RPMI7951 (cell line): ENCODE measurements at places on chromosomes 16 and 17. TPM values are rescaled to one million over a fixed set of nuclear protein-coding genes. Genes with fewer than 3 reads are reported as not detected.

DNA sequence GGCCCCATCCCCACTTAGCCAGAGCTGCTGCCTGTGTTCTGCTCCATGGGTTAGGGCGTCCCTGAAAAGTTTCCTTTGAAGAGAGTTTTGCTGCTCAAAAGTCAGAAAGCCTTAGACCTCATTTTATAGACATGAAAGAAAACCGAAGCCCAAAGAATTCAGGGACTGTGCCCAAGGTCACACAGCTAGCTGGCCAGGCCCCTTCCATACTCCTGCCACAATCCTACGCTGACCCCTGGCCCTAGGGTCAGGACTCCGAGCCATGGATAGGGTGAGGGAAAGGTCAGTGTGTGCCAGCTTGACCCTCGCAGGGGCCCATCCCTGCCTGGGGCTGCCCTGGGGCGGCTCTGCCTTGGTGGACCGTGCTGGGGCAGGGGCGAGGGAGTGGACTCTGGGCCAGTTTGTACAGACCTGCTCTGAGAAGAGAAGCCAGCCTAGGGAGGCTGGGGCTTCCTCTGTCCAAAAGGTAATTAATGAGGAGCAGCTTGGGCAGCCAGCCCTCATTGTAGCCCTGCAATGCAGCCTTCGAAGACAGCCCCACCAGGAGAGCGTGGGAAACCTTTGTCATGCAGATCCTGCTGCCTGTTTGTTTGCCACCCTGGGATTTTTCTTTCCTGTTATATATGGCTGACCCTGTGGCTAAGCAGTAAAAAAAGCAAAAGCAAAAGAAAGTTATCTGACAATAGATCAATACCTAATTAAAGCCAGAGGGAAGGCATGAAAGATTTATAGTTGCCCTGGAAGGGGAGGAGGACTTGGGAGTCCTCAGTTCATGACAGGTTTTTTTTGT is 37.4 kb downstream of the RHBDL3 start:
- no peak for DNase-seq

GRCh38 chr17:163514-164098 is 17.8 kb downstream of the DOC2B start:
- DNase-seq, result no peak

ALOX12B gene
- total RNA-seq, result not detected in 2 replicates

GRCh38 chr16:60405286-60405685 is 1631.0 kb downstream of the CDH8 start:
- no peak for DNase-seq

DNA sequence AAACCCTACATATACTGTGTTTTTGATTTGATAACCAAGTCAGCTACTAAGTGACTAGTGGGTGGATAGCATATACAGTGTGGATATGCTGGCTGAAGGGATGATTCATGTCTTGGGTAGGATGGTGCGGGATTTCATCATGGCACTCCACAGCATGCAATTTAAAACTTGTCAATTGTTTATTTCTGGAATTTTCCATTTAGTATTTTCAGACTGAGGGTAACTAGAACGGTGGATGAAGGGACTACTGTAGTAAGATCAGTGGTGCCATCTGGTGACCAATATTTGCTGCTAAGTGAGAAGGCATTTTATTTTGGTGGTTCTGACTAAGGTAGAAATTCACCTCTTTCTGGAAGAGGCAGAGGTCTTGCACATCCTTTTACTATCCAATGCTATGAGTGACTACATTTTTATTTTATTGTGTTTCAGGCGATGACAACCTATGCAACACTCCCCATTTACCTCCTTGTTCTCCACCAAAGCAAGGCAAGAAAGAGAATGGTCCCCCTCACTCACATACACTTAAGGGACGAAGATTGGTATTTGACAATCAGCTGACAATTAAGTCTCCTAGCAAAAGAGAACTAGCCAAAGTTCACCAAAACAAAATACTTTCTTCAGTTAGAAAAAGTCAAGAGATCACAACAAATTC is 3.1 kb downstream of the CDC6 start:
- DNase-seq, result peak; percentile 82

GRCh38 chr16:50643192-50643591 is 37.9 kb downstream of the SNX20 start:
- no peak for DNase-seq

GRCh38 chr16:66439051-66439730 is 12.1 kb downstream of the BEAN1 start:
- no peak for DNase-seq

TERB1 gene
- not detected in 2 replicates for total RNA-seq

DNA sequence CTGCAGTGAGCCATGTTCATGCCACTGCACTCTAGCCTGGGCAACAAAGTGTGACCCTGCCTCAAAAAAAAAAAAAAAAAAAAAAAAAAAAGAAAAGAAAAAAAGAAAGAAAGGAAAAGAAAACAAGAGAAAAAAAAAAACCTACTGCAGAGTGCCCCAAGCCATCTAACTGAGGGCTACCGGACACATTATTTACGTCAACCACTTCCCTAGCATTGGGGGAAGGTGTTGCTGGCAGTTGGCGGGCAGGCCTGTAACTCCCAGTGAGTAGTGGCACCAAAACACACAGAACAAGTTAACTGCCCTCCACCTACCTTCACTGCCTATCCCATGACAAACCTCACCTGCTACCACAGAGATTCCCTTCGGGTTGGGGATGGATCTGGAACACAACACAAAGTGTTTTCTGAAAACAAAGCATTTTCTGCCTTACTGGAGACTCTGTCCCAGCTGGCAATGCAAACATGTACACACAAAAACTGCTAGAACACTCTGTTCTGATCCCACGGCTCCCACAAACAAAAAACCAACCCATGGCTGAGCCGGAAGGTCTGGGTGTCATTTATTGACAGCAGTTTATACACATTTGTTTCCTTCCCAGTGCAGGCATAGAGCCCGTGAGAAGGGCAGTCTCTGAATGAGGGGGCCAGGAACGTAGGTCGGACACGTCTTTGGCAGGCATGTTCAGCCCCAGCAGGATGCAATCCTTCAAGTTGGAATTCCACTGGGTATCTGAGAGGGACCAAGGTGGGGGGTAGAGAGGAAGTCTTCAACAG is 11.0 kb downstream of the PHB1 start:
- no peak for DNase-seq

PTGES3L gene
- 2.0 and 2.3 TPM in 2 replicates for total RNA-seq

DNA sequence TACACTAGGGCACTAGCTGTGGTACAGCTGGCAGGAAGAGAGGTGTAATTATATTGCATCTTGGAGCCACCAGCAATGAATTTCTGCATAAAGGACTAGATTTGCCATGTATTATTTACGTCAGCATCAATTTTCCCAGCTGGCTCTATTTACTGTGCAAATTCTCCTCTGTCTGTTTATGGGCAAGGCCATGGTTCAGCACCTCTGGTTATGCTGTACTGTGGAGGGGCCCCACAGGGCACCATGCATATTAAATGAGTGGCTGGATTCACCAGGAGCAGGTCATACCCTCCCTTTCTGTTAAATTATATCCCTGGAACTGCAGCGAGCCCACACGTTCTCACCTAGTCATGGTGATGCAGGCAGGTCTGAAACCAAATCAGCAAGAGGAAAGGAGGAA is 19.8 kb downstream of the RAD51D start:
- no peak for DNase-seq

- no peak for DNase-seq
Measured at GRCh38 chr17:58537266-58537665, 22.8 kb upstream of the MTMR4 start.

GRCh38 chr16:66245072-66245471 is 121.4 kb upstream of the CDH5 start:
- peak; percentile 39 for DNase-seq

- no peak for DNase-seq
Measured at GRCh38 chr17:81272616-81273015, 22.5 kb downstream of the SLC38A10 start.

CFAP97D1 gene
- not detected in 2 replicates for total RNA-seq

DPEP2 gene
- total RNA-seq, result not detected in 2 replicates

RNF166 gene
- 10.6 and 16.0 TPM in 2 replicates for total RNA-seq

GRCh38 chr16:52578007-52578828 is 31.3 kb upstream of the TOX3 start:
- DNase-seq, result no peak

- DNase-seq, result no peak
Measured at GRCh38 chr16:24525970-24526559, 13.3 kb upstream of the RBBP6 start.

DNA sequence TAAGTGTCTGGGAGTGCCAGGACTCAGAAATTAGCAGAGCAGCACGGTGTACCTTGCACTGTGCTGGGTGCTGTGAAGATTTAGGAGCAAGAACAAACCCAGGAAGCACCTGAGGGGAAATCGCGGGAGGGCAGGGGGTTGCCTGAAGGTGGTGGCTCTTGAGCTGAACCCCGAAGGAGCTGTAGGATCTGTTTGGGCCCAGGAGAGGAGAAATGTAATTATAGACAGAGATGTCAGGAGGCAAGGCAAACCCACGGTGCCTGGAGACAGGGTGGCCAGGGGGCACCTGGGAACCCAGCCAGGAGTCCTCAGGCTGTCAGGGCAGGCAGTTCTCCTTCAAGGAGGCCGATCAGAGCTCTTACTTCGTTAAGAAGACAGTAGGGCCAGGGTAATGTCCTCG is 109.1 kb downstream of the C16orf78 start:
- no peak for DNase-seq

- peak; percentile 20 for DNase-seq
Measured at GRCh38 chr17:42153919-42154742, 658 bp downstream of the RAB5C start.

GRCh38 chr17:43398724-43399595 is at the start of gene ARL4D:
Gene ARL4D (plus strand): TSS chr17:43398993. CDS start chr17:43399733, 740 bp downstream.
- peak; percentile 77 for DNase-seq

CIBAR2 gene
- total RNA-seq, result not detected in 2 replicates

KRT222 gene
- not detected in 2 replicates for total RNA-seq

- peak; percentile 16 for DNase-seq
Measured at GRCh38 chr17:77772461-77772897, 186.0 kb upstream of the TNRC6C start.

DNA sequence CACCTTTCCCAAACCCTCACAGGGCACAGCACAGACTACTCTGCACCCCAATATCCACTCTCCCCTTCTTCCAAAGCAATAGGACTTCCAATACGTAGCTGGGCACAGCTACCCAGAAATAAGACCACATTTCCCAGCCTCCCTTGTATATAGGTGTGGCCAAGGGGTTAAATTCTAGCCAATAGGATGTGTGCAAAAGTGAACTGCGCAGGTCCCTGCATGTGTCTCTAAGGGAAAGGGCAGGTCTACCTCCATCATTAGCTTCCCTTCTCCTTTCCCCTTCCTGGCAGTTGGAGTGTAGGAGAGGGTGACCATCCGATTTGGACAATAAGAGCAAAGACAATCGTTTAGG is 25.5 kb upstream of the SNN start:
- DNase-seq, result no peak

HAGHL gene
- 3.3 and 4.0 TPM in 2 replicates for total RNA-seq

- DNase-seq, result peak; percentile 73
Measured at GRCh38 chr16:82773018-82773417, 146.2 kb downstream of the CDH13 start.

- DNase-seq, result no peak
Measured at GRCh38 chr17:40577611-40578065, 12.4 kb upstream of the CCR7 start.

GRCh38 chr17:48546137-48546923 is 1.4 kb upstream of the HOXB2 start:
- DNase-seq, result peak; percentile 56

GRCh38 chr16:2170080-2170479 is 14.5 kb downstream of the TRAF7 start:
- DNase-seq, result no peak

- DNase-seq, result peak; percentile 18
Measured at GRCh38 chr17:18920911-18921441, 31.0 kb upstream of the SLC5A10 start.

GRCh38 chr16:49586466-49587450 is 213.2 kb downstream of the C16orf78 start:
- DNase-seq, result no peak

- DNase-seq, result no peak
Measured at GRCh38 chr17:46785696-46786095, 32.8 kb downstream of the WNT3 start.

DNA sequence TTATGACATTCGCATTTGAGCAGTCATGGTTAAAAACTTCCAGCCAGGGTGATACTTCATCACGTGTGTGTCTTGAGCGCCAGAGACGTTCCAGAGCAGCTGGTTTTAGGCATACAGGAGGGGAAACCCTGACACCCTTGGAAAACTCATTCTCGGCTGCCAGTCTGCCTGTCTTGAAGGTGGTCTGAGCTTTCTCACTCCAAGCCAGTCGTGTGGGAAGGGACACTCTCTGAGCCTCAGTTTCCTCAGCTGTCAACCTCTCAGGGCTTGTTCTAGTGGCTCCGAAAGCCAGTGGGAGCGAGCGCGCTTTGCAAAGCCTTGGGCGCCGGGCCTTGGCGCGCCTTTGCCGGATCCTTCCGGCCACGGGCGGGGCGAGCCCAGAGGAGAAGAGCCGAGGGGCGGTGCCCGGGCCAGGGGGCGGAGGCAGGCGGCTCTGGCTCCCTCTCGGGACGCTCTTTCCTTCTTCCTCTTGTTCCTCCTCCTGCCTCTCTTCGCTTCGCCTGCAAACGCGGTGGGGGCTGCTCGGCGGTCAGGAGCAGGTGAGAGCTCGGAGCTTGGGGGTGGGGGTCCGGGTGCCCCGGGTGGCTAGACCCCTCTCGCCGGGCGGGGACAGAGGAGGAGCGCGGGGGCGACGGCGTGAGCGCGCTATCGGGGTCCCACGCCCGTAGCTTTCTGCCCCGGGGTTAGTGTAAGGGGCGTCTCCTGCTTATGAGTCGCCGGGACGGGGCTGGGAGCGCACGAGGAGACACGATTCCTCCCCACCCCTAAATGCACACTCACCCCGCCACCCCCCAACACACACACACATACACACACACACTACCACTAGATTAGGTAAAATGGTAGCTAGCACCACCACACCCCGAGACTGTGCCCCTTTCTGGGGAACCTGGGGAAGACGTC is at the start of gene LDAF1:
LDAF1 (plus strand) TSS at position 467 of the 903 bp plus-strand sequence. CDS start 2,509 bp downstream, outside the sequence.
- DNase-seq, result peak; percentile 75

GRCh38 chr17:38449364-38449763 is 21.1 kb downstream of the ARHGAP23 start:
- DNase-seq, result no peak

C17orf107 gene
- 0.12 and 0.20 TPM in 2 replicates for total RNA-seq

- DNase-seq, result no peak
Measured at GRCh38 chr17:82751171-82751570, 694 bp upstream of the TBCD start.

DNA sequence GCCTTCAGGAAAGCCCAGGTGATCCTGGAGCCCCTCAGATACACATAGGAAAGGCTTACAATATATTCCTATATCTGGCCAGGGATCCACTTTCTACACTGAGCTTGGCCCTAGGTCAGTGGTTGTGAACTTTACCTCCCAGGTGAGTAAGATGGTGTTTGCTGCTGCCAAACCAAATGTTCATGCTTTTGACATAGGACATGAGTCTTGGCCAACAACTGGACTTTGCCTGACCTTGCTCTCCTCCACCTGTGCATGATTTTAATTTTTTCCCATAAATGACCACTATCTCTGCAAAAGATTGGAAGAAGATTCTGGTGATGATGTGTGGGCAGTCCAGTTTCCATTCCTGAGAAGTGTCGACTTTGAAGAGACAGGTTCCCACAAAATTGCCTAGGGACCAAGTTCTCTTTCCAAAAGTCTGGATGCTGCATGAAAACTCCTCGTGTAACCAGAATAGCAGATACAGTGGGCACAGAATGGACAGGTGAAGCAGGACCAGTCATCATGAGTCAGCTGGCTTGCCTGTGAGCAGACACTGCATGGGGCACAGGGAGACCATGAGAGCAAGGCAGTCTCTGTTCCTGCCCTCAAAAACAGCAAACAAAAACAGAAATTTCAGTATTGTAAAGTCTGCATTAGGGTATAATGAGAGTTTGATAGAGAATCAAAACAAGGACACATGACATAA is 226.4 kb upstream of the MON1B start:
- no peak for DNase-seq
